ENCODE measurements at places on chromosomes 3 and 15.

DNA sequence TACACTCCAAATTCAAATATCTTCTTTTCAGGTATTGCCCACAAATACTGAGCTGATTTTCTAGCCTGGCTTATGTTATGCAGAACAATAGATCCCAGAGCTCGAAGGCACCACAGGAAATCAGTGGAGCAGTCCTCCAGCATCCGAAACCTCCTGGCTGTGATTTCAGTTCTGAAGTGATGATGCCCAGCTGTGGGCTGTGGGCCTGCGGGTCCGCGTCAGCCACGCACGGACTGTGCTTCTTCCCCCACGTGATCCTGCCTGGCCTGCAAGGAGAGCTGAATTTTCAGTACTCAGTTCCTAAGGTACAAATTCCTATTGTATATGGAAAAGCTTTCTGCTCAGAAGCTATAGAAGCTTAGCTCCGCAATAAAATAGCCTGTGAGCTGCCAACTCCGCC, 96.2 kb downstream of the OCA2 start:
- no peak for DNase-seq

- DNase-seq, result no peak
Measured at GRCh38 chr3:73624017-73624820, 522 bp downstream of the PDZRN3 start.

DNA sequence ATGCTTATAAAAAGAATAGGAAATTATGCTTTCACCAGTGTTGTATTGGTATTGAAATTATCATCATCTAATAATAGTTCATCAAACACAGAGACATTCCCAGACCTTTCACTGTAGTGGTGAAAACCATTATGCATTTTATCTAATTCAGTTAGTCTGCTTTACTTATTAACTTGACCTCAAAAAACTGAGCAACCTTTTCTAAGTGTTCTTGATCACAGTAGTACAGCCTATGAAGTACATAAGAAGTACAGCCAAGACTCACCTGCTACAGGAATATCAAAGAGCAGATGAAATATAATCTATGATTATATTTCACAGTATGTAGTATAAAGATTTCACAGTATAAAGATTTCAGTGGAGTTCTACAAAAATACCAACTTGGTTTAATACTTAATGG, 75.2 kb downstream of the FILIP1L start:
- DNase-seq, result no peak

GRCh38 chr15:89015412-89016097, 72.7 kb upstream of the ABHD2 start:
- no peak for DNase-seq

- no peak for DNase-seq
Measured at GRCh38 chr3:38843898-38844297, 27.9 kb upstream of the SCN10A start.

DNA sequence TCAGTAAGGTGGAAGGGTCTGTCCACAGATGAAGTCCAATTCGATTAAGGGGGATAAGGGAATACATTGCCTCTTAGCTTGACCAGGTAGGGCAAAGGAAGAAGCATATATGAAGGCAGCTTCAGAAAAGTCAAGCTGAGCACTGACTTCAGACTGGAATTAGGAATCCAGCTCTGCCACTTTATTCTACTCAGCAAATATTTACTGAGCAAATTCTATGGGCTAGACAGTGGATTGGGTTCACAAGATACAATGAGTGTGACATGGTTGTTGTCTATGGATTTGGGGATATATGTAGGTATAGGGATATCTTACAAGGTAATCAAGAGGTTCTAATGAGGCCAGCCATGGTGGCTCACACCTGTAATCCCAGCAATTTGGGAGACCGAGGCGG, 526 bp downstream of the ADIPOQ start:
- no peak for DNase-seq

- DNase-seq, result no peak
Measured at GRCh38 chr3:61605589-61606175, 44.3 kb downstream of the PTPRG start.

- DNase-seq, result no peak
Measured at GRCh38 chr15:74399511-74400312, 32.3 kb upstream of the CYP11A1 start.

DNA sequence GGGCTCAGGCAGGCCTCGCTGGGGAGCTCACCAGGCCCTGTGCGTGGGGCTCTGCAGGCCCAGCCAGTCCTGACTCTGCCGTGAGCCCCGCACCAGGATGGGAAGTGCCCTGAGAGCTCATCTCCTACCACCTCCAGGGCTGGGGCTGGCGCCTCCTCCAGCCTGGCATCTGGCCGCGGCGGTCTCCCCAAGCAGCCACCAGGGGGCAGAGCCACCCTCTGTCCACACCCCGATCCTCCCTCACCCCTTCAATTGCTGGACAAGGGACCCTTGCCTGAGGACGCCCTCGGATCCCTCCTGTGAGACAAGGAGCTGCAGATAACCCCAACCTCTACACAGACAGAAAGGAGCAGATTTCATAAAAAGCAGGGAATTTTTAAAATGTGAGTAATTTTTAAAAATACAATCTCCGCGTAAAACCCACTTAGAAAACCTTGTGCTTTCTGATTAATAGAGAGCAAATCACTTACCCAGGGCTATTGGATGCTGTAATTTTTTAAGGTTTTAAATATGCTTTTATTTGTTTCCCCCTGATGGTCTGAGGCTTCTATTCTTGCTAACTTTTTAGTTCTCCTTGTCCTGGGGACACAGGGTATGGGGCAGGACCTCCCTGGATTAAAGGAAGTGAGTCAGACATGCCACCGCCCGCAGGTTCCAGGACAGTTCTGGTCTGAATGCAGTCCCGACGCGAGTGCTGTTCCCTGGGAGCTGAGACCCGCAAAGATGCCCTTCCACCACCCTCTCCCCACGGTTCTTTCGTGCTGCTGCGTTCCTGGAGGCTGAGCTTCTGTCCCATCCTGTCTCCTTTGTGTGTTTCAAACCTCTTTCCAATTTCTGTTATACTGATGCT, 52.3 kb upstream of the CHRNA7 start:
- peak; percentile 45 for DNase-seq

GRCh38 chr15:36905908-36906307, 194.4 kb downstream of the MEIS2 start:
- no peak for DNase-seq
